ENCODE measurements at places on chromosomes 1 and 21.

- no peak for DNase-seq
Measured at GRCh38 chr1:114021665-114022099, 42.4 kb downstream of the OLFML3 start.

- no peak for DNase-seq
Measured at GRCh38 chr1:152190589-152190988, 31.6 kb upstream of the RPTN start.

DNA sequence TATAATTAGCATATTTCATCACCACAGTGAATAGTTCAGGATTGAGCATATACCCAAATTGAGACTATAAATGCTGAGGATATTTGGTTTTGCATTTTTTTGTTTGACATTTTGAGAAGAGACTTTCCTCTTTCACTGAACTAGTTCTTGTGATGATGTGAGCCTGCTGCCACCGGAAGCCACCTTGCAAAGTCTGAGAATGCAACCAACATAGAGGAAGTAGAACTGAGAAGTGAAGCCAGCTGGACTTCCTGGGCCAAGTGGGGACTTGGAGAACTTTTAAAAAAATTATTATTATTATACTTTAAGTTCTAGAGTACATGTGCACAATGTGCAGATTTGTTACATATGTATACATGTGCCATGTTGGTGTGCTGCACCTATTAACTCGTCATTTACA lies 102.3 kb downstream of the RPE65 start:
- DNase-seq: no peak

- no peak for DNase-seq
Measured at GRCh38 chr1:41888756-41889155, 30.0 kb downstream of the HIVEP3 start.

- DNase-seq: no peak
Measured at GRCh38 chr1:223331301-223331700, 32.7 kb downstream of the SUSD4 start.

DNA sequence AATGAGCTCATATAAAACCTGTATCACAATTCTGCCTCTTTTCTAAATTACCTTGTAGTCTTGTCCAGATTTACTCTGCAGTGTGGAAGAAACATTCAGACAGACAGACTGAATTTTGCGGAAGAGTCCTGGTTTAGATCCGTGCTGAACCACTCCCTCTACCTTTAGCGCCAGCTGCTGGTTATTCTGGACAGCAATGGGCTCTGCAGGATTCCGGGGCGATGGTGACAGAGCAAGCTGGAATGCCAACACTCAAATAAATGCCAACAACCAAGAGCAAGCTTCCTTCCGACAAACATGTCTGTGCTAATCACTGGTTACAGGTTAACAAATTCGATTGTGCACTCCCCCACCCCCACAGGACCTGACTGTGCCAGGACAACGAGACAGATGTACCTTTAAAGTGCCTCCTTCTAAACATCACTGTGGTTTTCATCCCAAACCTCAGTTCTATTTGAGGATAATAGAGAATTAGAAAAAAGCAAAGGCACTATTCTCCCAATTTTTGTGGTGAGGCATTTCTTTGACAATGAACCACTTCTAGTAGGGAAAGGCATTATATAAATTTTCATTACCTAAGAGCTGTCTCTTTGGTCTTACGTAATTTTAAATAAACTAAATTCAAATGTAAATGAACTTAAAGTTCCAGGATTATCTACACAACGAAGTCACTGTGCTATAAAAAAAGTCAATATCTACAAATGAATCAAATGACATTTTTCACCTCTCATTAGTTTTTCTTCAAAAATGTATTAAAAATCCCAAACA lies 90.4 kb downstream of the INTS7 start:
- DNase-seq: no peak

DNA sequence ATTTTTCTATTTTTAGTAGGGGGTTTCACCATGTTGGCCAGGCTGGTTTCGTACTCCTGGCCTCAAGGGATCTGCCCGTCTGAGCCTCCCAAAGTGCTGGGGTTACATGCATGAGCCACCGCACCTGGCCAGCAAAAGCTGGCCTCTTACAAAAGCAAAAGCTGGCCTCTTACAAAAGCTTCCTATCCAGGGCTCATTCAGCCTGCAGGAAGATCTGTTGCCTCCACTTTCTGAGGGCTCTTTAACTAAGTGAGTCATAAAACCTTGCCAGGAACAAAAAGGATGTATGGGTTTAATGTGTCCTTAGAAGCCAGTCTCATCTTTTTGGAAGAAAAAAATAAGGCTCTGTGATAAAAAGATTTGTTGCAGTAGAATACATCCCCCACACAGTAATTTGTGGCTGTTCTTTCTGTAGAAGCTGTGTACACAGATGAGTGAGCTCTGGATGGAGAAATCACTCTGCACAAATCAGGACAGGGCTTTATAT lies 15.0 kb downstream of the HTR1D start:
- DNase-seq: no peak
